ENCODE measurements at places on chromosomes 13 and 19. TPM values are rescaled to one million over a fixed set of nuclear protein-coding genes. Genes with fewer than 3 reads are reported as not detected.

Gene GJA3
- polyA plus RNA-seq: not detected

DNA sequence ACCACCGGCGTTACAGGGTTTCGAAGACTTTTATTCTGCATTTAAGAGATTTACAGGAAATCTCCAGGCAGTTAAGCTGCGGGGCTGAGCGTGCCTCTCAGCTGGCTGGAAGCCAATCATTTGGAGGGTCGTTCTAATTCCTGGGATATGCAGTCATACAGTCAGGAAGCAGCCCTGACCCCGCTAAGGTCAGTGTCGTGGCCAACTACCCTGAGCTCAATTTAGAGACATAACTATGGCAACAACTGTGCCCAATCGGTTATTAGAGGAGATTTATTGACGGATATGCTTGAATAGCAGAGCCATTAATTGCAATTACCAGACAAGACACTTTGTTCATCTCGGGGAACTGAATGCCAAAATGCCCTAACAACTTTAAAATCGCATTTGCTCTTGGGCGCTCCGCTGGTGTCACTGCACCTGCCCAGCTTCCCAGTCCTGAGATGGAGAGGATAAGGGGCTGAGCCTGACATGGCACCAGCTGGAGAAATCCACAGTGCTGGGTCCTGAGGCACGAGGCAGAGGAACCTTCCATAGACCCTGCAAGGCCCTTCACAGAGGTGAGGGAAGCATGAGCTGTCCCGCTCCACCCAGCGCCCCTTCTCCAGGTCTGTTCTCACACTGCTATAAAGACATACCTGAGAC is 15.1 kb upstream of the ZNF507 start:
- no peaks in the 10 kb centered on the region for H3K36me3 ChIP-seq
- peaks cover 3% of the 10 kb centered on the region for H3K27me3 ChIP-seq
- DNase-seq: no peak
- H3K4me3 ChIP-seq: no peak overlapping the region

DNA sequence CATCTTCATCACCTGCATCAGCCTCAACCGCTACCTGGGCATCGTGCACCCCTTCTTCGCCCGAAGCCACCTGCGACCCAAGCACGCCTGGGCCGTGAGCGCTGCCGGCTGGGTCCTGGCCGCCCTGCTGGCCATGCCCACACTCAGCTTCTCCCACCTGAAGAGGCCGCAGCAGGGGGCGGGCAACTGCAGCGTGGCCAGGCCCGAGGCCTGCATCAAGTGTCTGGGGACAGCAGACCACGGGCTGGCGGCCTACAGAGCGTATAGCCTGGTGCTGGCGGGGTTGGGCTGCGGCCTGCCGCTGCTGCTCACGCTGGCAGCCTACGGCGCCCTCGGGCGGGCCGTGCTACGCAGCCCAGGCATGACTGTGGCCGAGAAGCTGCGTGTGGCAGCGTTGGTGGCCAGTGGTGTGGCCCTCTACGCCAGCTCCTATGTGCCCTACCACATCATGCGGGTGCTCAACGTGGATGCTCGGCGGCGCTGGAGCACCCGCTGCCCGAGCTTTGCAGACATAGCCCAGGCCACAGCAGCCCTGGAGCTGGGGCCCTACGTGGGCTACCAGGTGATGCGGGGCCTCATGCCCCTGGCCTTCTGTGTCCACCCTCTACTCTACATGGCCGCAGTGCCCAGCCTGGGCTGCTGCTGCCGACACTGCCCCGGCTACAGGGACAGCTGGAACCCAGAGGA is 2.6 kb downstream of the P2RY11 start:
- H3K27ac ChIP-seq: peak overlapping the region; percentile 99
- DNase-seq: peak; percentile 39
- H3K4me3 ChIP-seq: peak overlapping the region; percentile 86
- peaks cover 29% of the 10 kb centered on the region for H3K36me3 ChIP-seq
- H3K27me3 ChIP-seq: peaks cover 24% of the 10 kb centered on the region
- H3K4me1 ChIP-seq: peaks cover 76% of the 10 kb centered on the region

Gene WASF3
- polyA plus RNA-seq: not detected

DNA sequence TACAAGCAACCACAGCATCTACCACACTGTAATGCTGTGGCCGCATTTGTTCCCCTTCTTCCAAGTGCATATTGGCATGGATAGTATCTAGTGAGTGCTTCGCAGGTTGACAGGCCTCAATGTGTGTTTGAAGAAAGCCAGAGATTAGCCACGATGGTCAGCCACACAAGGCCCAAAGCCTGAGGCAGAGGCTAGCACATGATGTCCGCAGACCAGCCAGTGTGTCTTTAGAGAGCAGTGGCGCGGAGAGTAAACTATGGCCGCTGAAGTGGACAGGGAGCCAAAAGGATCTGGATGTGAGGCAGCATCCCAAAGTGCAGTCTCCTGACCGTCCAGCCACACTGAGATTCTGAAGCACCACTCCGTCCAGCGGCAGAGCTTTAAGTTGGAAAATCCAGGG is 36.0 kb downstream of the BRD4 start:
- H3K27me3 ChIP-seq: no peaks in the 10 kb centered on the region
- DNase-seq: no peak
- H3K27ac ChIP-seq: peak overlapping the region; percentile 74
- peaks cover 99% of the 10 kb centered on the region for H3K4me1 ChIP-seq
- no peaks in the 10 kb centered on the region for H3K36me3 ChIP-seq

Gene SERPINE3
- not detected for polyA plus RNA-seq

- H3K4me1 ChIP-seq: no peaks in the 10 kb centered on the region
- no peak overlapping the region for H3K27ac ChIP-seq
- no peak for DNase-seq
- no peak overlapping the region for H3K4me3 ChIP-seq
- peaks cover 3% of the 10 kb centered on the region for H3K27me3 ChIP-seq
These were observed 859.1 kb downstream of the DIAPH3 start for GRCh38 chr13:59304596-59304995.

DNA sequence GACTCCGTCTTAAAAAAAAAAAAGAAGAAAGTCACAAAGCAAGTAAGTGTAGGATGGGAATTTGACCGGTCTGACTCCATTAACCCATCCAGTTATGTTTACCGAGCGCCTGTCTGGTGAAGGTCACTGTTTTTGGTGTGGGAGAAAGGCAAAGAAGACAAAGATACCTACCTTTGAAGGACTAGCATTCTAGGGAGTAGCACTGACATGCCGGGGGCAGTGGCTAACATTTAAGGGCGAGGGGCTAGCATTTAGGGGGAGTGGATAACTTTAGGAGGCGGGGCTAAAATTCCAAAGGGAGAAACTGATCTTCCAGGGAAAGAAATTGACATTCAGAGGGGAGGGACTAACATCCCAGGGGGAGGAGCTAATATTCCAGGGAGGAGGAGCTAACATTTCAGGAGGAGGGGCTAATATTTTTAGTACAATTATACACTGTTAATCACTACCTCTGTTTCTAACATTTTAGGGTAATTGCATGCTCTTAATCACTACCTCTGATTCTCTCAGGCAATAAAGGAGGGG is 8.7 kb downstream of the GPR32 start:
- no peak for DNase-seq
- peaks cover 14% of the 10 kb centered on the region for H3K27me3 ChIP-seq

Gene CGB1
- not detected for polyA plus RNA-seq

Gene PTGER1
- 1.2 TPM for polyA plus RNA-seq

DNA sequence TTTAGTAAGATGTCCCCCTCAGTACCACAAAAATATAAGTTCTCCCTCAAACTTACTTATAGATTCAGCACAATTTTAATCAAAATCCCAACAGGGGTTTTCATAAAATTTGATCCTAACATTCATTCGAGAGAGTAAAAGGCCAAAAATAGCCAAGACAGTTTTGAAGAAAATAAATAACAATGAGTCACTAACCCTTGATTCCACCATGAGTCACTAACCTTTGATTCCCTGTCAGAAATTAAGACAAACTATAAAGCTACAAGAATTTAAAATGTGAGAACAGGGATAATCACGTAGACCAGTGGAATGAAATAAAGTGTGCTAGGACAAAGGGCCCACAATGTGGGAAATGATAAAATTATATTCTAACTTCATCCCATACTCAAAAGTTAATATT is 320.3 kb downstream of the SUCLA2 start:
- H3K27me3 ChIP-seq: peaks cover 7% of the 10 kb centered on the region
- no peak overlapping the region for H3K4me3 ChIP-seq
- no peak overlapping the region for H3K27ac ChIP-seq
- no peaks in the 10 kb centered on the region for H3K36me3 ChIP-seq
- no peaks in the 10 kb centered on the region for H3K4me1 ChIP-seq
- no peak for DNase-seq

- peak within 1 kb of the TSS; percentile 84 for H3K27ac ChIP-seq
- no peaks in the 10 kb centered on the region for H3K36me3 ChIP-seq
- H3K4me1 ChIP-seq: peaks cover 39% of the 10 kb centered on the region
These were observed at the start of gene ATP11A for GRCh38 chr13:112689303-112690245. ATP11A (plus strand) TSS chr13:112690038; CDS start chr13:112690417, 379 bp downstream.

DNA sequence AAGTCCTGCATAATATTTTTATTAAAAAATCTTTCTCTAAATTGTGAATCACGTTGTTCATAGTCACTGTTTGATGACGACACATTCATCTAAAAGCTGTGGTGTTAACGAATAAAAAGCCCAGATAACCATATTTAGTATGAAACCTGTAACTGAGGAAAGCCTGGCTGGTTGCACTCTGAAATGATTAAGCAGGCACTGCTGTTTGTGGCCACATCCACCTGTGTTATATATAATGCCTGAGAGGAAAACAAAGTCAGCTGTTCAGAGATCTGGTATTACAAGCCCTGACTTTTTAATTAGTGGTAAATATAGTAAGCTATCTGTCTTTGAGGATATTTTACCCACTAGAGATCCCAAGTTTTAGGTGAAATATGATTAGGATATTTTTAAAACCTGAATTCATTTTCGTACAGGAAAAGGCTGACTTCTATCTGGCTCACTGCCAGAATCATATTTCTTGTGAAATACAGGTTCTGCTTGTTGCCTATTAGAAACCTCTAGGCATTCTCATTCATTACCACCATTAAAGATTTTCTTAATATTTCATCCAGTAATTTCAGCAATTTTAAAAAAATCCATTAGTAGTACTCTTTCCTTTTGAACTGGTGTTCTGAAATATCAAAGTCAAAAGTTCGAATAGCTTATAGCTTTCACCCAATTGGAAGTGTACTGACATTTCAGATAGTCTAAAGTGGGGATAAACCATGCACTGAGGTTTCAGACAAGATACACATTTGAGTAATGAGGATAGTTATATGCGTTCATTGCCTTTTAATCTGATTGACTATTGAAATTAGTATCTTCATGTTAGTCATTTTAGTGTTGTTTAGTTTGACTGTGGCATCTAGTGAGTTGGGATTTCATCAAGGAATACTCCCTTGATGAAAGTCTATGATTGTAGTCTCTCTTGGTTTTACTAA is 79.7 kb downstream of the LMO7 start:
- no peak overlapping the region for H3K4me3 ChIP-seq
- H3K27me3 ChIP-seq: no peaks in the 10 kb centered on the region
- no peaks in the 10 kb centered on the region for H3K4me1 ChIP-seq
- H3K27ac ChIP-seq: no peak overlapping the region

GRCh38 chr19:49597703-49597974 is 6.7 kb downstream of the PRR12 start:
- no peak overlapping the region for H3K4me3 ChIP-seq
- H3K36me3 ChIP-seq: peaks cover 6% of the 10 kb centered on the region
- H3K27me3 ChIP-seq: peaks cover 2% of the 10 kb centered on the region
- DNase-seq: no peak
- H3K27ac ChIP-seq: no peak overlapping the region

DNA sequence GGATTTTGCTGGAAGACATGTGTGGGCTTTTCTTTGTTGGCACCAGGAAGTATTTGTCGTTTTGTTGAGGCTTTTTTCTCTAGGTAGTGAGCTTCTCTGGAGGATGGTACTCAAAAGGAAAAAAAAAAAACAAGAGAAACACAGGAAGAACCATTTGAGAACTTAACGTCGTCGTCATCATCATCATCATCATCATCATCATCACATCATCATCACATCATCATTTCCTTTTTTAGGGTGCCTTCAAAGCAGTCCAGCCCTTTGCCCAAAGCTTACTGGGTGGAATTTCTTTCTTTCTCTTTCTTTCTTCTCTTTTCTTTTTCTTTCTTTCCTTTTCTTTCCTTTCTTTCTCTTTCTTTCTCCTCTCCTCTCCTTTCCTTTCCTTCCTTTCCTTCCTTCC is 2.2 kb upstream of the AMER2 start:
- no peak for DNase-seq
- no peaks in the 10 kb centered on the region for H3K36me3 ChIP-seq
- H3K27ac ChIP-seq: no peak overlapping the region
- H3K4me1 ChIP-seq: peaks cover 6% of the 10 kb centered on the region
- no peak overlapping the region for H3K4me3 ChIP-seq
- peaks cover 28% of the 10 kb centered on the region for H3K27me3 ChIP-seq

Gene FGF21
- polyA plus RNA-seq: not detected

Gene KCNRG
- polyA plus RNA-seq: not detected

GRCh38 chr13:63149375-63149774 is 1733.7 kb upstream of the PCDH20 start:
- DNase-seq: no peak
- H3K4me1 ChIP-seq: no peaks in the 10 kb centered on the region
- H3K27ac ChIP-seq: no peak overlapping the region
- no peaks in the 10 kb centered on the region for H3K36me3 ChIP-seq

Gene SIGLEC8
- polyA plus RNA-seq: not detected

- no peak for DNase-seq
- no peak overlapping the region for H3K4me3 ChIP-seq
- no peaks in the 10 kb centered on the region for H3K27me3 ChIP-seq
- no peak overlapping the region for H3K27ac ChIP-seq
- peaks cover 17% of the 10 kb centered on the region for H3K4me1 ChIP-seq
These were observed 44.7 kb downstream of the TDRD3 start for GRCh38 chr13:60441761-60442160.

DNA sequence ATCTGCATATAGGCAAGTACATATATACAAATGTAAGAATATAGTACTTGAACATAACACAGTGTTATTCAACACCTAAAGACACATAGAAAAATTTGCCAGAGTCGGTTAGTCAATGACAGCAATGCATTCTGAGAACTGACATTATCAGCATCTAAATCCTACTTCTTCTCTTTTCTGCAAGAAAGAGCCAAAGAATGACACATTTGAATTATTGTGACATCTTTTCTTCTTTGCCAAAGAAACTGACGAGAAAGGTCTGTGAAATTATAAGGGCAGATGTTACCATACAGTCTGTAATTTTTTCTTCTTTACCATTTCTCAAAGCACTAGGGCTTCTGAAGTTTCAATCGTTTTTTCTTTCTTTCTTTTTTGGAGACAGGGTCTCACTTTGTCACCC is 350.9 kb upstream of the NBEA start:
- H3K27me3 ChIP-seq: peaks cover 1% of the 10 kb centered on the region
- H3K4me3 ChIP-seq: no peak overlapping the region
- H3K27ac ChIP-seq: no peak overlapping the region
- no peaks in the 10 kb centered on the region for H3K36me3 ChIP-seq
- no peaks in the 10 kb centered on the region for H3K4me1 ChIP-seq
- no peak for DNase-seq

DNA sequence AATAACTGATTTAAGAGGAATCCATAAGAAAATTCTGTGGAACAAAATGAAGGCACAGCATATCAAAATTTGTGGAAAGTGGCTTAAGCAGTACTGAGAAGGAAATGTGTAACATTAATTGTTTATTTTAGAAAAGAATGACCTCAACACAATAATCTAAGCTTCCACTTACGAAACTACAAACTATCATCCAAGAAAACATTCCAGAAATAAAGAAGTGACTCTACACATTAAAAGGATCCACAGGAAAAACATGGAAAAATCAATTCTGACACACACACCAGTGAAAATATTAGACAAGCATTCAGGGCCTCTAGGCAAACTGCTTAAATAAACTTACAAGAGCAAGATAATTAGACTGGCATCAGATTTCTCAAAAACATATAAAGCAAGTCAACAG is 14.0 kb downstream of the EXOSC8 start:
- H3K27ac ChIP-seq: no peak overlapping the region
- peaks cover 44% of the 10 kb centered on the region for H3K36me3 ChIP-seq
- no peak overlapping the region for H3K4me3 ChIP-seq
- no peak for DNase-seq

- H3K36me3 ChIP-seq: no peaks in the 10 kb centered on the region
- no peaks in the 10 kb centered on the region for H3K27me3 ChIP-seq
- H3K4me1 ChIP-seq: no peaks in the 10 kb centered on the region
- no peak overlapping the region for H3K4me3 ChIP-seq
- no peak for DNase-seq
These were observed 8.8 kb downstream of the RRAS start for GRCh38 chr19:49631014-49631588.
